Sigmoid colon (tissue), 7 donors: ENCODE measurements at places on chromosomes 16 and 17.

DNA sequence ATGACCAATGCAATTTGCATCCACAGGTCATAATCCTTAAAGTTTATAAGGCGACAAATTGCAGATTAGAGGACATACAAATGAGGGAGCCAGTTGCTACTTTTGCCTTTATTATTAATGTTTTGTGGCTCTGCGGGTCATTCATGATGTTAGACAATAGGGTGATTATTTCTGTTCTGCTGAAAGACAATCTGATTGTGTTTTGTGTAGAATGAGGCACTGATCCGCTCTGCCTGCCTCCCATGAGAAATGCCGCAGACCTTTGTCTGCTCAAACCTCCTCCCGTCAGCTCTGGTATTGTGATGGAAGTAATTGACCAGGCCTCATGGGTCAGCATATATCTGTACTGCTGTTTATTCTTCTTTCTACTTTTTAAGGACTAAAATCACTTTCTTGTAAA, 224.9 kb downstream of the PRKCA start:
- no peak for DNase-seq

DNA sequence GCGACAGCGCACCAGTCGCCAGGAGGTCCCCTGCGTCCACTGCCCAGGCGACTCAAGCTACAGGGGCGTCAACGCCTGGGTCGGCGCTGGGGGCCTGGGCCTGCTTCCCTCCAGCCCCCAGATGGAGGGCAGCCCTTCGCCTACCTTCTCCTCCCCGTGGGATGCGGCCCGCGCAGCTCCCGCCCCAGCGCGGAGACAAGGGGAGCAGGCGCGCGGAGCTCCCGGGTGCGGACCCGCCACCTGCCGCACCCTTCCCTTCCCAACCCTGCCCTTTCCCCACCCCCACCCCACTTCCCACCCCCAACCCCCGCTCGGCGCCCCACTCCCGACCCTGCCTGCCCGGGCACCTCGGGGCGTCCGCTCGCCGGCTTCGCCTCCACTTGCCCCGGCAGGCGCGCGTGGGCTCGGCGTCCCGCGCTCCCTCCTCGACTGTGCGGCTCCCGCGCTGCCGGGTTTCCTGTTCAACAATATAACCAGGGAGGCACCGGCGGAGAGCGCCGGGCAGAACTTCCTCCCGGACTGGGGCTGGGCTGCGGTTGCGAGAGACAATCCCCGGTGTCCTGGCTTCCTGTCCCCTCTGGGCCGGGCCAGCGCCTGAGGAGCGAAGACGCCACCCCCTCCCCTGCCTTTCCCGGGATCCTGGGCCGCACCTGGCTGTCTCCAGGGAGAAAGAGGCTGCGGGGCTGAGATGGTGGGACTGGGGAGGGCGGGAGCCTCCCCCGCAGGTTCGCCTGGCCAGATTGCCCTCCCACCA, at the start of gene ARHGAP27:
TSS of gene ARHGAP27 (minus strand) at position 466 of the 754 bp plus-strand sequence. CDS start 2,591 bp downstream, outside the sequence.
- peak; percentile 76 for DNase-seq

DNA sequence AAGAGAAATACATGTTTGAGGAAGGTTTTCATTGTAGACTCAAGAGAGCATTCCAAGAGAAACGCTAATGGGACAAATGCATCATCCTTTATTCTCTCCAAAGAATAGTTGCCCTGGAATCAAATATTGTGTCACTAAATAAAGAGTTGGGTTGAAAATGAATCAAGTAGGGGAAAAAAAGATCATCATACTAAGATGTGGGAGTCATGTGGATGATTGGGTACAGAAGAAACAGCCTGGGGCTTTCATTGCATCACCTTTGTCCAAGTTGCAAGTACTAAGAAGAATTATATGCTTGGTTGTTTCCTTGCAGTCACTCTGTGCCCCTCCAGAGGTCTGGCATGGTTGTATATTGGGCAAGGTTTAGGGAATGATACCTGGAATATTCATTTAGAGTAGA, 658.9 kb downstream of the TOX3 start:
- DNase-seq: no peak

GRCh38 chr16:48617104-48617705, 7.2 kb upstream of the N4BP1 start:
- peak; percentile 27 for DNase-seq

- DNase-seq: no peak
Measured at GRCh38 chr17:18848501-18848900, 9.4 kb upstream of the PRPSAP2 start.

DNA sequence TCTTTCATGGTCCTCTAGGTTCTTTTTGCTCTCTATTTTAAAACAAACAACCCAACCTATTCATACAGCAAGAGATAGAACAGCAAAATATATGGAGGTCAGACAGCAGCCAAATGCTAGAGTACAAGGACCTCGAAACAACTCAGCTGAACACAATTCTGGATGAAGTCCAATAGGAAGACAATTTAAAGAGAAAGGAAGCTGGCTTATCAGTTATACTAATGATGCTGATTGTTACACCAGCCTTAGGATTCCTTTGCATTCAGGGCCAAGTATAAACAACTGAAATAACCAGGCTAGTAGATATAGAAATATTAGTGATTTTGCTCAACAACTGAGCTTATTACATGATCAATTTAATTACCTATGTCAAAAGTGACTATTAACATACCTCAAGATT, 2.5 kb downstream of the SSH2 start:
- no peak for DNase-seq
